ENCODE measurements at places on chromosomes 12 and 14.

GRCh38 chr14:54834081-54834480 lies 68.5 kb downstream of the GCH1 start:
- no peak for DNase-seq

GRCh38 chr14:45891417-45892080 lies 638.5 kb upstream of the MIS18BP1 start:
- DNase-seq = peak; percentile 95

- DNase-seq = no peak
Observed at GRCh38 chr14:105070760-105071137, 5.5 kb upstream of the GPR132 start.

DNA sequence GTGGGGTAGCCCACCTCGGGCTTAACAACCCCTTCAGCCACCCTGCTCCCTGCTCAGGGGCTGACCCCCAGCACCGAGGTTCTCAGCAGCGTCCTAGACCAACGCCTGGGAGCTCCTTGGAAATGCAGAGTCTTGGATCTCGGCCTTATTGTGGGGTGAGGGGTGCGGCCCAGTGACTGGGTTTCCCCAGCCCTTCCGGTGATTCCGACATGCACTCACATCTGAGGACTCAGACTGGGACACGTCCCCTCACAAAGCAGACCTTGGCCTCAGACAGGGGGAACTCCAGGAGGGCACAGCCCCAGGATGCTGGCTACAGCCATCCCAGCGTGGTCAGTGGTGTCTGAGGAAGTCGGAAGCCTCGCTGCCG lies 117.7 kb downstream of the RFLNA start:
- DNase-seq = no peak

DNA sequence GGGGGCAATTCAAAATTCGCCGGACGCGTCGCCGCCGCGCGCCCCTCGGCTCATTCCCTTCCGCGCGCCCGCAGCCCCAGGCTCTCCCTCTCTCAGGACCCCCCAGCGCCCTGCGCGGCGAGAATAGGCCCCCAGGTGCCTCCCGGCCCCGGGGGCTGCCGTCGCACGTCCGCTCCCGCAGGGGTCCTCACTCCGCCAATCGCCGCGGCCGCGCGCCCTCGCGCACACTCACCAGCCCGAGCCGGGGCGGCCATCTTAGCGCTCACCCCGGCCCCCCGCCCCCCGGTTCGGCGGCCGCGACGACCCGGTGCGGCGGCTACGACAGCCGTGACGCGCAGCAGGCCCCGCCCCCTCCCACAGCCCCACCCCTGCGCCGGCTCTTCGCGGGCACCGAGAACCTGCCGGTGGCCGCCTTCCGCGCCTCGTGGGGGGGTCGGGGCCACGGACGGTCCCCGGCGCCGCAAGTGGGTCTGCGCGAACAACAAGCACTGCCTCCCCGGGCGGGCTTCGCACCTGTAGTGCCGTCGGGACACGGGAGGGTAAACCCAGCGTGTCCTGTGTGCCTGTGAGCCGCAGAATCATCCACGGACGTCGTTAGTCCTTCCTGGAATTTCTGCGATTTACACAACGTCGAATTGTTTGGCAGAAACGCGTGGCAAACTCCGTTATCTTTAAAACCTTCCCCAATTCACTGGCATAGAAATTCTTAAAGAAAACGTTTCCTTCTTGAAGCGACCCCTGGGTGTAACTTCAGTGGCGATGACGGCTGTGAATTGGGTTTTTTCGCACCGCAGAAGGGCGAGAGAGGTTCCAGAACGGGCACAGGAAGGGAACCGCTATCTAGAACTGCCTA lies 2.5 kb downstream of the USP44 start:
- DNase-seq = peak; percentile 17

DNA sequence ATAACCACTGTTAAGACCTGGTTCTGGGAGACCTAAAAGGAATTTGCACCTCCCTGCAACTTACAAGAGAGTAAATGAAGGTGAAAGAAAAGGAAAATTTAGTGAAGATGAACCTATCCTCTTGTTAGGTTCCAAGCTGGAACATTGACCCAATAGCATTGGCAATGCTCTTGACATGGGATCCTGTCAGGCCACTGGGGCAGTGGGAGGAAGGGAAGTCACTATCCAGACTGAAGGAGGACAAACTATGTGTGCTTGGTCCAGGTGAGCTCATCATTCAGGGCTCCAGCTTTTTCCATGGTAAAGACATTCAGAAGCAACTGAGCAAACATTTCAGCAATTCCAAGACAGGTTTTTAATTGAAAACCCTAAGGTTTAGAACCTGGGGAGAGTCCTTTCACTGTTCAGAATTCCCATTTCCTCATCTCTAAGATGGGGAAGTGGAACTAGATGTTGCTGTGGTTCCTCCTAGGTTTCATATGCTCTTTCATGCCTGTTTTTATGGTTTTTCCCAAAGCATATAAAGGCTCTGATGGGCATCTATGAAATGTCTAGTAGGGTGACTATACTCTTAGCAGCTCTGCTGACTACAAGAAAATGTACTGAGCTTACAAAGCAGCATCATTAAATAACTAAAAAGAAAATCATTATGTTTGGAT lies 33.1 kb downstream of the MAPK1IP1L start:
- no peak for DNase-seq

- DNase-seq = no peak
Observed at GRCh38 chr14:99924379-99924778, 131.2 kb downstream of the EML1 start.

- no peak for DNase-seq
Observed at GRCh38 chr12:114974826-114975639, 291.1 kb upstream of the TBX3 start.

GRCh38 chr14:92600318-92601053 lies 86.9 kb downstream of the RIN3 start:
- DNase-seq = no peak

GRCh38 chr12:57738661-57739237 lies at the start of gene AGAP2:
AGAP2 (minus strand) TSS chr12:57738742; CDS start chr12:57738246, 496 bp downstream.
- DNase-seq = no peak

GRCh38 chr14:99840774-99841305 lies 47.6 kb downstream of the EML1 start:
- DNase-seq = no peak

DNA sequence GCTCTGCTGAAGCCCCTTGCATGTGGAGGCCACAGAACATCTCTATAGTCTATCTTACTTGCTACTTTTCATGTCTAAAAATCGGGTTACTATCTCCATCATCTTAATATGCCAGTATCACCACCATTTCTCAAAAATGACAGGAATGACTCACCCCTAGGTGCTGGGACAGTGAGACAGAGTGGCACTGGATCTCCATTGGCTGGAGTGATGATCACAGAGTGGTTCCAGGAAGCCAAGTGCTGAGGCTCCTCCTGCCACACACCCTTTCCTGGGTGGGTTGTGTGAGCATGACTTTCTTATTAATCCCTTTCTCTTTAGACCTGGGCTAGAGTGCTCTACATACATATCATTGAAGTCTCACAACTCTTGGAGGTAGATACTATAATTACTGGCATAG lies 3.3 kb upstream of the ASCL1 start:
- DNase-seq = no peak
